ENCODE measurements at places on chromosomes 16 and 17.

- no peak for DNase-seq
Measured at GRCh38 chr16:11177578-11178160, 78.3 kb downstream of the SOCS1 start.

DNA sequence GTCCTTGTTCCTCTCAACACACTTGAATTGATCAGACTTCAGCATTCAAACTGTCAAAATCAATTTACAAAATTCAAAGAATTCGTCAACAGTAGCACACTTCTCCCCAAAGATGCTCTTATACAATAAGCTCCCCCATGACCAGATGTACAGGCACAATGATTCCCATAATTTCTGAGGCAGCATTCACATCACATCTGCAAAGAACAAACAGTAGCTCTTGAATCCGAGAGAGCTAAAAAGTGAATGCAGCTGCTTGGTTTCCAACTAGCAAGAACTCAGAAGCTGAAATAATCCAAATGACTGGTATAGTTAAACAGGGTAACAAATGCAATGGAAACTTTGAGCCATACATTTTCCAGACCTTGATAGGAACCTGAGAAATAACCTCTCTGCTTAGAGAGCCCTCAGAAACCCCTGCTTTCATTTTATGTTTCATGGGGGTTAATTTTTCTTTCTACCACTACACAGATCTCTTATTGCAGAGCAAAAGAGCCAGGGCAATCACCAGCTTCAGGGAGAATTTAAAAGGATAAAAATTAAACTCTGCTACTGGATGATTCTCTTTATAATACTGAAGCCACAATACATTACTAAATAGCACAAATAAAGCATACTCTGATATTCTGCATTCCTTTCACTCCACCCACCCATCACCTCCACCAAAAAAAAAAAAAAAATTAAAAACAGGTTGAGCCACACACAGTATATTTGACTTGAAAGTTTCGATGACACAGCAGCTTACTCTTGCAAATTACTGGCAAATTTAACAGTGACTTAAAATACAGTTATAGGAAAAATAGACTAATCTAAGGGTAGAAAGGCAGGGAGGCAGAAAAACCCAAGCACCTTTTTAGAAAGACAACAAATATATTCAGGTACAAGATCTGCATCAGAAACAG, 23.1 kb upstream of the TMEM97 start:
- DNase-seq: no peak

DNA sequence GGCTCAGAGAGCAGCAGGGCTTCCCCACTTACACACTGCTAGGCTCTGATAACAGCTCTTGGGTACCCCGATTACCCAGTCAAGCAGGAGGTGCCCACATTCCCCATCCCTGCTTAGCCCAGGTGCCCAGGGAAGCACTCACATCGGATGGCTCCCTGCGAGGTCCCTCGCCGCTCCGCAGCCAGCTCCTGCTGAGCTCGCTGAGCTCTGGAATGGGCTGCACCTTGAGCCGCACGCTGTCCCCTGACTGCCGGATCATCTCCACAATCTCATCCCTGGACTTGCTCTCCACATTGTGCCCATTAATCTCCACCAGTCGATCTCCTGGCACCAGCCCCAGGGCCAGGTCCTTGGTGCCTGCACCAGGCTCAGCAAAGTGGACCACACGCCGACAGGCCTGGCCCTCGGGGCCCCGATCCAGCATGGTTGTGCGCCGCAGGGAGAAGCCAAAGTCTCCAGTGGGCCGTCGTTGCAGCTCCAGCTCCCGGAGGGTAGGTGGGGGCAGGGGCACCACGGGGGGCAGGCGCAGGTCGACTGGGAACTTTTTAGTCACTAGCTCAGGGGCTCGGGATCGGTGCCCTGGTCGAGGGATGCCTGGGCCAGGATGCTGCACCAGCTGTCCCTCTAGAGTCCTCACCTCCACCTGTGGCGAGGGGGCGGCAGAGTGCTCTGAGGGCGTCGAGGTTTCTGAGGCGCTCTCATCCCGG, 14.2 kb downstream of the MYO18A start:
- DNase-seq: no peak

DNA sequence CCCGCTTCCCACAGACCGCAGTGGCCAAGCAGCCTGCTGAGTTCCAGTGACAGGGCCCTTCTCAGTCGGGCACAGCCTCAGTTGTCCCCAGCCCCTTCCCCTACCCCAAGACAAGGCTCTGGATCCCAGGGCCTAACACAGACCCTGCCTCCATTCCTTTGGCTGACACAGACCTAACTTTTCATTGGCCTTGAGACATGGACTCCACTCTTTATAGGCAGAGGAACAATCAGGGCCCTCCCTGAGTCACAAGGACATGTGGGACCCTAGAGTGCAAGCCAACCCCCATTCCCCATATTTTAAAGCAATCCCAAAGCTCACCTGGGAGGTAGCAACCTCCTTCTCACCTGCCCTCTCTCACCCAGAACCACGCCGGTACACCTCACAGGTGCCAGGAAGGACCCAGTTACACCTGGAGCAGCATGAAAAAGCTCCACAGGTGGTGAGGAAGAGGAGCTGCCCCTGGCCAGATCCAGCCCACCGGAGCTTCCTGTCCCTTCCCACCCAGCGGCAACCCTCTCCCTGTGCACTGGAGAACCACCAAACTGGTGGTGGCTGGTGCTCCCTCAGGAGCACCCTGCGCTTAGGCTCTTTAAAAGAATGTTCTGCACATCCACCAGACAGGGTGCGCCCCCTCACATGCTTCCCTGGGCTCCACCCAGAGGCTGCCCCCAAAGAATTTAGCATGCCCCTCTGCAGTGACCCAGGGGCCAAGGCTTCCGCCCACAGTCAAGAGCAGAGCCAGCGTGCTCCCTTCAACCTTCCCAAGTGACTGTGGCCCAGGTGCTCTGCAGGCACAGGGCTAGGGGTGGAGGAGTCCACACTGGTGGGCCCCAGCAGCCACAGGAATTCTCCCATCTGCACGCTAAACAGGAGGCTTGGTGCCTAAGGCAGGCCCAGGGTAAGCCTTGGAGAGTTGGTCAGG, 3.4 kb downstream of the MNT start:
- no peak for DNase-seq

GRCh38 chr16:86303787-86304678, 206.3 kb upstream of the FOXF1 start:
- DNase-seq: no peak

GRCh38 chr17:20983359-20983637, 59.5 kb downstream of the USP22 start:
- no peak for DNase-seq

- no peak for DNase-seq
Measured at GRCh38 chr16:87736008-87736382, 29.8 kb downstream of the KLHDC4 start.

DNA sequence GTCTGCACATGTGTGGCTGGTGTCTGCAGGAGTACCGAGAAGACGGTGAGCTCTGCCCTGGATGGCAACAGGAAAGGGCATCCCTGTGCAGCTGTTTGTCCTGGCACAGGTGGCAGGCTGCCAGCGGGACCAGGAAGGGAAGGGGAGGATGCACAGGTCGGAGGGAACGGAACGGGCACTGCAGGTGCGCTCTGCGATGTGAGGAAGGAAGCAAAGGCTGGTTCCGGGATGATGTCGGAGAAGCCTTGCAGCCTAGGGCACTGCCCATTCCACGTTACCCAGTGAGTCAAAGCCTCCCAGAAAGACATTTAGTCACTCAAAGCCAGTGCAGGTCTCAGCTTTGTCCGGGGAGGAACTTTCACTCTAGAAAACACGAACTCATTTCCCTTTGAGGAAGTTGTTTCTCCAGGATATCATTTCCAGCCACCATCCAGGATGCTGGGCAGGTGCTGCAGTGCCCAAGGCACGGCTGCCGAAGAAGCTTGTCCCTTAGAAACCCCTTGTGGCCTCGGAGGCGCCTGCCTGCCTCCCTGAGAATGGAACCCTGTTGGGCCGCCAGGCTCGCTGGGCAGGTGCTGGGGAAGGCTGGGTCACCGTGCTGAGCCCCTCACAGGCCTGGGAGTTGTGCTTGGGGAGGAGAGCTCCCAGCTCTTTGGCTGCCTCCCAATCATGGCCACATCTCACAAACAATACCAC, 4.5 kb upstream of the TMEM235 start:
- DNase-seq: no peak

DNA sequence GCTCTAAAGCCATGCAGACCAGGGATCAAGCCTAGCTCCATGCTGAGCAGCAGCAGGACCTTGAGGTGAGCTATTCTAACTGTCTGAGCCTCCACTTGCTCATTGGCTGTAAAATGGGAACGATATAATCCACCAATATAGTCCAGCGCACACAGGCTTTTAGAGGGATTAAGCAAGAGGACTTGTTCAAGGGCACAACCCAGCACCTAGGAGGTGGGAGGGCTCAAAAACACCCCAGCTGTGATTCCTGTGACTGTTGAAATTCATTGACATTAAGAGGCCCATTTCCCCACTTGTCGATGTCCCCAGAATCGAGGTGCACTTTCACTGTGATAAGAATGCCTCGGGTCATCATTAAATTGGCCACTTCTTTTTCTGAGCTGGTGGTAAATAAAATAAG, 4.1 kb downstream of the USH1G start:
- DNase-seq: no peak

GRCh38 chr17:48456589-48456988, 26.6 kb upstream of the SKAP1 start:
- no peak for DNase-seq

DNA sequence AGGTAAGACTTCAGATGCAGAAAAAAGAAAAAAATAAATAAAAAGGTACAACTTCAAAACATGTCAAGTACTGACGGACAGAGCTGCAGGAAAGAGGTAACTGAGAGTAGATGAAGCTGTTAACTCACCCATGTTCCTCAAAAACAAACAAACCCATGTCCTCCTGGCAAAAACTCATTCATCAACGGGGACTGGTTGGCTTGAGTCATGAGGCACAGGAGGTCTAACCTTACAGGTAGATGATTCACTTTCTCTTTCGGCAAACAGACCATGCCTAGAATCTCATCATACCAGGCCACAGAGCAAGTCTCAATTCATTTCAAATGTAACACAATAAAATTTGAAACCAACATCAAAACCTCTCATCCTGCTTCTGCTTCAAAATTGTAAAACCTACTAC, 12.3 kb upstream of the FASN start:
- no peak for DNase-seq

Measured in cerebellum (tissue), 4 donors.